ENCODE measurements at places on chromosomes 13 and 19. TPM values are rescaled to one million over a fixed set of nuclear protein-coding genes. Genes with fewer than 3 reads are reported as not detected.

DNA sequence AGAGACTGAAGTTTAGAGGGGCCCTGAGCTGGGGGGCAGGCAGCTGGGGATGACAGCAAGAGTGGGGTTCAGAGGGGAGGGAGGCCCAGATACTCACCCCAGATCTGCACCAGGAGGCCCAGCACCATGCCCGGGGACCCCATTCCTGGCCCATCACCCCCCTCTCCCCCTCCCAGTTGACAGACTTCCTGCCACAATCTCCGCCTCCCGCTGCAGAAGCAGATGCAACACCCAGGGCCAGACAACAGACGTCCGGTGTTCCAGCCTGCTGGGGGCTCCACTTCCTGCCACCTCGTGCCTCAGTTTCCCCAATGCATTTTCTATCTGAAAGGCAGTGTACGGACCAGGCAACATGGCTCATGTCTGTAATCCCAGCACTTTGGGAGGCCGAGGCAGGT lies at the start of gene TMIGD2:
TMIGD2 (minus strand) TSS at position 147 of the 398 bp plus-strand sequence; CDS start at position 143, 4 bp downstream.
- DNase-seq = no peak

GRCh38 chr13:30802501-30802900 lies 67.2 kb downstream of the ALOX5AP start:
- no peak for DNase-seq

GRCh38 chr13:102316732-102317131 lies 85.1 kb downstream of the FGF14 start:
- DNase-seq = no peak

- no peak for DNase-seq
Measured at GRCh38 chr13:51323824-51324511, 15.5 kb upstream of the SERPINE3 start.

DNA sequence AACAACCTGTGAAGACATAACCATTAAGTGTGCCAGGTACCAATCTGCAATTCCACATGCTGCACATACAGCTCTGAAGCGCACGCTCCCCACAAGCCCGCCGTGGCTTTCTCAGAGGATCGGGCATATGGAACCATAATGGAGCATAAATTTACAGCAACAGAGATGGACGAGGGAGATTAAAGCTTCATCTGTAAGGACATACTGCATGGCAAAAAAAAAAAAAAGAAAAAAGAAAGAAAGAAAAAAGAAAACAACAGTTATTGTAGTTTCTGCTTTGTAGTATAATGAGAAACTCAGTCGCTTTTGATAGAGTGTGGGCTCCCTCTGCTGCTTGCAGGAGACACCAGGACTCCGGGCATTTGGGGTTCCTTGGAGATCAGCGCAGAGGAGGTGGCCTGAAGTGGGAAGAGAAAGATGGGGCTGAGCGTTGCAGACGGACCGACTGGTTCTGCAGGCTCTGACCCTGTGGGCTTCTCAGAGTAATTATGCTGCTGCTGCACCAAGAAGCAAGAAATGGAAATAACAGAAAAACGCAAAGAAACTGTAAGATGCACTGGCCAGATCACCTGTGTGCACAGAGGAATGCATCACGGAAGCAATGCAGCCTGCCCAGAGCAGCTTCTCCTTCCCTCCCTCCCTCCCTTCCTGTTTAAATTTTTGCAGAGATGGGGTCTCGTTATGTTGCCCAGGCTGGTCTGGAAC lies 10.8 kb upstream of the PDCD5 start:
- DNase-seq = peak; percentile 71

- DNase-seq = no peak
Measured at GRCh38 chr13:23692816-23693215, 122.6 kb downstream of the TNFRSF19 start.

- DNase-seq = no peak
Measured at GRCh38 chr19:29583196-29583999, 22.7 kb upstream of the POP4 start.

DNA sequence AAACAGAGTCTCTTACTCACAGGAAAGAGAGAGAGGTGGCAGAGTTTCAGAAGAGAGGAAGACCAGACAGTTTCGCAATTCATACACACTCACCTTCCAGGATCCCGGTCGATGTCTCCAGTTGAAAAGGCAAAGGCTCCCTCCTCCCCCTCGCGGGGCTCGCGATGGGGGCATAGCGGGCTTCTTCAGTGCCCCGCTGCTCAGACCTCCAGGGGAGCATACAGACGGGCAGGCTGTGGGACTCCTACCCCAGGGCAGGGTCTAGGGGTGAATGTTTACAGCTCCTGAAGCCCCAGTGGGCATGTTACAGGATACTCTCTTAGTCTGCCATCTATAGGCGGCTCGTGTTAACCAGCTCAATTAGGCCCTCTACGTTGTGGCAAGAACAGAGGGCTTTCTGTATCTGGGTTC lies 139.2 kb downstream of the SLITRK5 start:
- DNase-seq = no peak

DNA sequence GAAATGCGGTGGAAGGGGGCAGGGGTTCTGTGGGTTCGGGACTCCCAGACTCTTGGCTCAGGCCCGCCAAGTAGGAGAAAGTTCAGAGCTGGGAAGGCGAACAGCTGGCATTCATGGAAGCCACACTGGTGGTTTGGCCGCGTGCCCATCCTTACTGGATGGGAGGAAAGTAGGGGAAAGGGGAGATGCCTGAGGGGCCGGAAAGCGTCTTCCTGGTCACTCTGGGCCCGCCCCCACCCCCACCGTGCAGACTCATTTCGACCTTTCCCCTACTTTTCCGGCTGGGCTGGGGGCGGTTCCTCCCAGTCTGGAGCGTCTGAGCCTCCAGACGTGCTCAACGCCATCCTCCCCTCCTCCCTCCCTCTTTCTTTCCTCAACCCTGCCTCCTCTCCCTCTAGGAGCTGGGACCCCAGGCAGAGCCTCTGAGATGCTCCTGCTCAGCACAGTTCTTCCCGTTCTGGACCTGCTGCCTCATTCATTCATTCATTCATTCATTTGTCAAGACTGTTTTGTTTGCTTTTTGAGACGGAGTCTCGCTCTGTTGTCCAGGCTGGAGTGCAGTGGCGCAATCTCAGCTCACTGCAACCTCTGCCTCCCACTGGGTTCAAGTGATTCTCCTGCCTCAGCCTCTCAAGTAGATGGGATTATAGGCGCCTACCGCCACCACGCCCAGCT lies 3.5 kb downstream of the ANGPTL4 start:
- DNase-seq = peak; percentile 82

DNA sequence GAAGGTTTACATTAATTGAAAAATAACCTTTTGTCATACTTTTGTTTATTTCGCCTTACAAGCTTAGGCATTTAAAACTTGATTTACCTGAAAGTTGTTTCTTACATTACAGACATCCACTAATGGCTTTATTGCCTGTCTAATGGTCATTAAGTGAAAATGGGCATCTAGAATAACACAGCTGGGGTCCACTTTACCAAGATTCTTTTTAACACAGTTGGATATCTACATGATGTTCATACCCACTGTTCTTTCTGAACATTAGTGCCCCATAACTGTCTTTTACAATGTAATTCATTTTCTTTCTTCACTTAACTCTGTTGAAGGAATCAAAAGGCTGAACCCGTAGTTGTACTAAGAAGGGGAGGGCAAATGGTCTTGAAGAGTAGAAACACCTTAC lies 19.8 kb upstream of the KLHL1 start:
- no peak for DNase-seq

DNA sequence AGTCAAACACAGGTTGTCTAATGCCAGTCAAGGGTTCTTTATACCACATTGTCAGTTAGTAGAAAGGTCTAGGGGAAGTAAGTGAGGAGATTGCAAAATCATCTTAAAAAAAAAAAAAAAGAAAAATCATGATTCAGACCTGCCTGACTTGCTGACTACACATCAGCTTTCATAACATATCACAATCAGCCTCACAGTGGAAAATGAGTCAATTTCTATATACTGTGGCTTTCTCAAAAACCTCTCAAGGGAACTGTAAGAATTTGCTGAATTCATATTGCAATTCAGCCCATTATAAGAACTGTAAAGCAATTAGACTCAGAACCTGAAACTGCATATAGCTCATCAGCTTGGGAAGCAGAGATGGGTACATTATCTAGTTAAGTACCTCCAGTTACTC lies 75.3 kb upstream of the GPC6 start:
- no peak for DNase-seq

DNA sequence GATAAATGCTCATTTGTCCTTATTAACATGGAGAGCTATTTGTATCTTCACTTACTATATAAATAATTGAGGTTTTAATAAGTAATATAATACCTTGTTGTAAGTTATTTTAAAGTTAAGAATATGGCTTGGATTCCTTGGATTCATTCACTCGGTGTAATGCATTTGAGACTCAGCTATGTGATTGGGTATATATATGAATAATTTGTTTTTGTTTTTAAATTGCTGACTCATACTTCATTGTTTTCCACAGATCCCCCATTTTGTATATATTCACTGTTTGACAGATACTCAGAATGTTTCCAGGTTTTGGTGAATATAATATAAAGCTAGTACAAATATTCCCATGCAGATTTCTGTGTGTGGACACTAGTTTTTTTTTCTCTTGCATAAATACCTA lies 6.8 kb upstream of the CEACAM18 start:
- DNase-seq = no peak

GRCh38 chr13:41327994-41328790 lies 17.1 kb downstream of the NAA16 start:
- no peak for DNase-seq

Gene C5AR1
- total RNA-seq = 0.93 TPM

Gene BEST2
- not detected for total RNA-seq

Gene ACTMAP
- 9.6 TPM for total RNA-seq
